ENCODE measurements at places on chromosomes 7 and 10.
A peak's percentile ranks its signal among the peaks of the same experiment; 100 is the strongest.

- peaks cover 8% of the 10 kb centered on the region for H3K4me1 ChIP-seq
- no peaks in the 10 kb centered on the region for H3K36me3 ChIP-seq
- H3K27ac ChIP-seq: no peak overlapping the region
- DNase-seq: no peak
Observed at GRCh38 chr7:94338921-94339371, 55.7 kb upstream of the COL1A2 start.

DNA sequence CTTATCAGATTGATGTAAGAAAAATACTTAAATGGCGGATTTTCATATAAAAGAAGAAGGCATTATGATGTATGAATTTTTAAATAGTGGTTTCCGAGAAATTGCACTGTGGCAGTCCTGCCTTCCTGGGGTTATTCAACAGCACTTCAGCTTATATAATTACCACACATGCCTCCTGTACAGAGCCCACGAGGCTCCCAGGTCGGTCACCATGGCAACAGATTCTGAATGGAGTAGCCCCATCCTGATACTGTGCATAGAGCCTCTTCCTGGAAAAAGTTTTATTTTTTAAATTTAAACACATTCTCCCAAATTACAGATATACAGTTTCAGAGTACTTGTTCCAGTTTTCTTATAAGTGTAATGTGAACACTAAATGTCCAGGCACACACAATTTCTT is 15.9 kb upstream of the ASB4 start:
- H3K27ac ChIP-seq: peak overlapping the region; percentile 52
- peaks cover 49% of the 10 kb centered on the region for H3K4me1 ChIP-seq
- H3K27me3 ChIP-seq: no peaks in the 10 kb centered on the region
- DNase-seq: peak; percentile 82
- H3K4me3 ChIP-seq: no peak overlapping the region
- H3K36me3 ChIP-seq: no peaks in the 10 kb centered on the region

GRCh38 chr7:95686109-95686508 is 86.2 kb upstream of the DYNC1I1 start:
- peak; percentile 64 for DNase-seq
- no peak overlapping the region for H3K27ac ChIP-seq
- H3K36me3 ChIP-seq: no peaks in the 10 kb centered on the region
- no peaks in the 10 kb centered on the region for H3K27me3 ChIP-seq

- no peak for DNase-seq
- H3K27me3 ChIP-seq: no peaks in the 10 kb centered on the region
- H3K4me3 ChIP-seq: no peak overlapping the region
- no peak overlapping the region for H3K27ac ChIP-seq
Observed at GRCh38 chr7:33760146-33760545, 145.2 kb upstream of the BMPER start.

GRCh38 chr10:129415215-129416140 is 51.6 kb upstream of the MGMT start:
- H3K4me3 ChIP-seq: no peak overlapping the region
- H3K27me3 ChIP-seq: no peaks in the 10 kb centered on the region
- H3K27ac ChIP-seq: no peak overlapping the region

GRCh38 chr7:2953588-2954407 is 89.9 kb downstream of the CARD11 start:
- H3K36me3 ChIP-seq: no peaks in the 10 kb centered on the region
- H3K27ac ChIP-seq: no peak overlapping the region
- H3K27me3 ChIP-seq: no peaks in the 10 kb centered on the region
- no peak overlapping the region for H3K4me3 ChIP-seq
- DNase-seq: no peak

GRCh38 chr10:4351723-4352413 is 474.1 kb upstream of the AKR1E2 start:
- H3K27ac ChIP-seq: no peak overlapping the region
- no peaks in the 10 kb centered on the region for H3K36me3 ChIP-seq
- DNase-seq: no peak
- no peak overlapping the region for H3K4me3 ChIP-seq
- H3K27me3 ChIP-seq: no peaks in the 10 kb centered on the region

GRCh38 chr7:129923709-129924108 is 29.1 kb downstream of the UBE2H start:
- DNase-seq: no peak
- H3K27ac ChIP-seq: no peak overlapping the region
- no peak overlapping the region for H3K4me3 ChIP-seq
- H3K4me1 ChIP-seq: no peaks in the 10 kb centered on the region
- no peaks in the 10 kb centered on the region for H3K36me3 ChIP-seq

GRCh38 chr10:98391065-98391464 is 23.9 kb downstream of the PYROXD2 start:
- H3K4me3 ChIP-seq: no peak overlapping the region
- no peaks in the 10 kb centered on the region for H3K36me3 ChIP-seq
- no peak overlapping the region for H3K27ac ChIP-seq
- H3K4me1 ChIP-seq: no peaks in the 10 kb centered on the region
- no peak for DNase-seq

DNA sequence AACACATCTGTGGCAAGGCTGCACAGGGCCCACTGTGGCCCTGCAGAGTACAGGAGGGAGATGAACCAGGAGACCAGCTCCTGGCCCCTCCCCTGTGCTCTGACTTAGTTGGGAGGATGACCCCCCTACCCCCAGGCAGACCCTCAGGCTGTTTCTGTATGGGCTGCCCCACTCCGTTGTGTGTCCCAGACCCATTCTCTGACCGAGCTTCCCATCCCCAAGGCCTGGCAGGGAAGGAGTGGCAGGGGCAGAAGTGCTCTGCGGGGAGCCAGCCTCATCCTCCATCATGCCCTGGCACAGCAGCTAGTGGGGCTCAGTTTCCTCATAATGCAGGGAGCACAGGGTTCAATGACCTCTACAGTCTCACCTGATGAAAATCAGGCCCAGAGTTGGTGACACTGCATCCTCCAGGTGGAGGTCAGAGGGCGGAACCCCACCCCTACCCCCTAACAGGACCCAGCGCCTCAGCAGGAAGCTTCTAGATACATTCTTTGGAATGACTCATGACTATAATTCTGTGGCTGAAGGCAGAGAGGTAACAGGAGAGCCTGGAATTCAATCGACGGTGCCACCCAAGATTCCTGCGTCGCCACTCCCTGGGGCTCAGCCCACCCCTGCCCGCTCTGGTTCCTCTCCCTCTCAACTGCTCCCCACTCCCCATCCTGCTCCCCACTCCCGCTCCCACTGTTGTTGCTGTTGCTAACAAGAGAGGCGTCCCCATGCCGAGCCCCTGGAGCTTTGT is 18.2 kb downstream of the PODXL start:
- H3K27me3 ChIP-seq: no peaks in the 10 kb centered on the region
- no peaks in the 10 kb centered on the region for H3K36me3 ChIP-seq
- H3K27ac ChIP-seq: peak overlapping the region; percentile 75
- DNase-seq: peak; percentile 66
- no peak overlapping the region for H3K4me3 ChIP-seq

GRCh38 chr10:60646966-60647796 is 131.1 kb upstream of the CDK1 start:
- no peaks in the 10 kb centered on the region for H3K4me1 ChIP-seq
- no peak overlapping the region for H3K27ac ChIP-seq
- H3K36me3 ChIP-seq: no peaks in the 10 kb centered on the region
- H3K27me3 ChIP-seq: no peaks in the 10 kb centered on the region

- DNase-seq: no peak
- H3K27me3 ChIP-seq: no peaks in the 10 kb centered on the region
- no peak overlapping the region for H3K27ac ChIP-seq
- H3K36me3 ChIP-seq: peaks cover 21% of the 10 kb centered on the region
- no peaks in the 10 kb centered on the region for H3K4me1 ChIP-seq
- H3K4me3 ChIP-seq: no peak overlapping the region
Observed at GRCh38 chr7:151366880-151367222, 25.2 kb downstream of the NUB1 start.

DNA sequence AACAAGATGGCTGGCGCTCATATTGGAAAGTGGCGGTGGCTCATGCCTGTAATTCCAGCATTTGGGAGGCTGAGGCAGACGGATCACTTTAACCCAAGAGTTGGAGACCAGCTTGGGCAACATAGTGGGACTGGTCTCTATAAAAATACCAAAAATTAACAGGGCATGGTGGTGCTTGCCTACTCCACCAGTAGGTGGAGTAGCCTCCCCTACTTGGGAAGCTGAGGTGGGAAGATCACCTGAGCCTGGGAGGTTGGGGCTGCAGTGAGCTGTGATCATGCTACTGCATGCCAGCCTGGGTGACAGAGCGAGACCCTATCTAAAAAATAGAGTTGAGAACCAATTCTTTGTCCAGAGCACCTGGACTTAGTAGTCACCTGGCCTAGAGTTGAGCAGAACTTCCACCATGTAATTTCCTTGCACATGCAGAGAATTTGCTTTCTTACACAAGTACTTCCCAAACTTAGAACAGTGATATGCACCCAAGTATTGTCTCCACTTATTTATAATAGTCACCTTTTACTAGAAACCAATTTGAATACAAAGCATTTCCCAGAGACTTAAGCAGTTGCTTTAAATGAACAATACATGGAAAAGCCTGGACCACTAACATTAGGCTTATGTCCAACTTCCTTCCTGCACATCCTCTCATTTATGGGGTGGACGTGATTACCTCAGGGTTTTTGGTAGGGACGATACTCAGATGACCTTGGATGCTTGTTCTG is 15.9 kb downstream of the LAMB4 start:
- H3K4me3 ChIP-seq: no peak overlapping the region
- no peak overlapping the region for H3K27ac ChIP-seq
- no peaks in the 10 kb centered on the region for H3K27me3 ChIP-seq
